ENCODE measurements at places on chromosomes 13 and 19.

GRCh38 chr13:41681587-41681986, 224.2 kb downstream of the RGCC start:
- DNase-seq: no peak

DNA sequence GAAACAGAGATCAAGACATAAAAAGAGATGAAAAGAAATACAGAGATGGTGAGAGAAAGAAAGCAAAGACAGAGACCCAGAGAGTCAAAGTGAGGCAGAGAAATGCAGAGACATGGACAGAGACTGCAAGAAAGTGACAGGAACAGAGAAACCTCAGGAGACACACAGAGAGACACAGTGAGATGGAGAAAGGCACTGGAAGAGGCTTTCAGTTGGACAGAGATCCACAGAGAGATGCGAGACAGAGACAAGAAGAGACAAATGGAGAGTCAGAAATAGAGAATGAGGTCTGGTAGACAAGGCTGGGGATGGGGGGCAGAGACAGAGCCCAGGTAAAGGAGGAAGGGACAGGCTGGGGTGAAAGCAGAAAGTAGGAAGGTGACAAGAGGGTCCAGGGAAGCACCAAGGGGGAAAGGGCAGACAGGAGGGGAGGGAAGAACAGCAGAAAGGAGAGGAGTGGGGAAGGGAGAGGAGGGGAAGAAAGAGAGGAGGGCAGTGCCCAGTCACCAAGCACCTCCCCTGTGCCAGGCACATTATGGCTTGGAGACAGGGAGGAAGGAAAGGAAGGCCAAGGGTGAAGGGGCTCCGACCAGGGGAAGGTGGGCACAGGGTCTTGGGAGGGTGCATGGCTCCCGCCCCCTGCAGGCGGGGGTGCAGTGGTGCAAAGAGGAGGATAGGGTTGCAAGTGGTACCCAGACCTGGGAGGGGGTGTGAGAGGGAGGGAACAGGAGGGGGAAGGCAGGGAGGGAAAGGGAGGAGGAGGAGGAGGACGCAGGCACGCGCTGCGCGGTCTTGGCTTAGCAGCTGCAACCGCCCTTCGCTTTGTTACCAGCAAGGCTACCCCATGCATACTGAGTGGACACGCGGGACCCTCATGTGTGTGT, 38.4 kb downstream of the DEDD2 start:
- DNase-seq: no peak

DNA sequence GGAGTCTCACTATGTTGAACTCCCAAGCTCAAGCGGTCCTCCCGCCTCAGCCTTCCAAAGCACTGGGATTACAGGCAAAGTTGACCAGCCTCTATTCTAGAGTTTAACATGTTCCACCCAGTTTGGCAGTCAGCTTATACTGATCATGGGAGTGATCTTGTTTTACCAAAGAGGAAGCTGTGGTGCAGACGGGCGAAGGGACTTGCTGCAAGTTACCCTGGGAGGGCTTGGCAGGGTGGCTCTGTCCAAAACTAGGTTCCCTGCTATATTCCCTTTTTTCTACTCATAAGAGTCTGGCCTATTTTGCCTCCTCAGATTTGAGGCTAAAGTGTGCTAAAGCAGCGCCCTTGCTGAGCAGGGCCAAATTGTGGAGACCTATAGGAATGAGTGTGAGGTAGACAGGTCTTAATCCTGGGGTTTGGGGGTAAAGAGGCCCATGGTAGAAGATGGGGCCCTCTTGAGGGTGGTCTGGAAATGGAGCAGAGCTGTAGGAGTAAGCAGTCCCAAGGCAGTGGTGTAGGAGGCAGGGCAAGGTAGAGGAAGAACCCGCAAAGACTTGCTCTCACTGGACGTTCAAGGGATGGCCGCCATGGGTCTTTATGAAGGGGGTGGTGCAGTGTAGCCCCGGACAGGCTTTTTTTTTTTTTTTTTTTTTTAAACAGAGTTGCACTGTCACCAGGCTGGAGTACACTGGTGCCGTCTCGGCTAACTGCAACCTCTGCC, 3.3 kb downstream of the RPS19 start:
- DNase-seq: no peak

DNA sequence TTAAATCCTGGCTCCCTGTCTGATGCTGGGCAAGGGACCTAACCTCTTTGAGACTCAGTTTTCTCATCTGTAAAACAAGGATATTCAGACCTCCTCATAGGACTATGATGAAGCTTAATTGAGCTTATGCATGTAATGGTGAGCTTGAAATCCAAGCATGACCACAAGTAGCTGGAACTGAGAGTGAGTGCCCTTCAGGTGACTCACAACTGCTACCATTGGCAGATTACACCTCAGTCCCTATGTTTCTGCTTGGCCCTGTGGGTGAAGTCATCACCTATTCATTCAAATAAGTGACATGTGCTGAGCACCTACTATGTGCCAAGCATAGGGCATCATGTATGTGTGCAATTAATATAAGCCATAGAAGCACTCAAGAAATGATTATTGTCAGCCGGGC, 25.7 kb downstream of the NOVA2 start:
- no peak for DNase-seq

DNA sequence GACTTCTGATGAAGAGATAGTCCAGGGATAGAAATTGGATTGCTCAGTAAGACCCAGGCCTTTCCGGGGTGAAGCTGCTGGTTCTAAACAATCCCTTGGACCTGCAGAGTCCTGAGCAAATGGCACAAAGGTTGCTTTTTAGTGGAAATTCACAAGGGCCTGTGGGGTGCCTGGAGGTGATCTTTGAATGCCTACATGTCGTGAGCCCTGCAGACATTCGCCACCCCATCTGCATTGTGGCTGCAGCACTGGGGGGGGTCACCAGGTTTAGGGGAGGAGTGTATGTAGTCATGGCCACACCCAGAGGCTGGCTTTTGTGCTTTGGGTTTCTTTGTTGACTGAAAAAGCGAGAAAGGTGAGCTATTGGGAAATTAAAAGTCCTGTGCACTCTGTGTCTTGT, 41.4 kb downstream of the SLC7A9 start:
- no peak for DNase-seq

GRCh38 chr13:105196052-105196451, 1339.4 kb downstream of the EFNB2 start:
- DNase-seq: no peak

- no peak for DNase-seq
Observed at GRCh38 chr13:114080739-114081561, 51.5 kb downstream of the RASA3 start.

DNA sequence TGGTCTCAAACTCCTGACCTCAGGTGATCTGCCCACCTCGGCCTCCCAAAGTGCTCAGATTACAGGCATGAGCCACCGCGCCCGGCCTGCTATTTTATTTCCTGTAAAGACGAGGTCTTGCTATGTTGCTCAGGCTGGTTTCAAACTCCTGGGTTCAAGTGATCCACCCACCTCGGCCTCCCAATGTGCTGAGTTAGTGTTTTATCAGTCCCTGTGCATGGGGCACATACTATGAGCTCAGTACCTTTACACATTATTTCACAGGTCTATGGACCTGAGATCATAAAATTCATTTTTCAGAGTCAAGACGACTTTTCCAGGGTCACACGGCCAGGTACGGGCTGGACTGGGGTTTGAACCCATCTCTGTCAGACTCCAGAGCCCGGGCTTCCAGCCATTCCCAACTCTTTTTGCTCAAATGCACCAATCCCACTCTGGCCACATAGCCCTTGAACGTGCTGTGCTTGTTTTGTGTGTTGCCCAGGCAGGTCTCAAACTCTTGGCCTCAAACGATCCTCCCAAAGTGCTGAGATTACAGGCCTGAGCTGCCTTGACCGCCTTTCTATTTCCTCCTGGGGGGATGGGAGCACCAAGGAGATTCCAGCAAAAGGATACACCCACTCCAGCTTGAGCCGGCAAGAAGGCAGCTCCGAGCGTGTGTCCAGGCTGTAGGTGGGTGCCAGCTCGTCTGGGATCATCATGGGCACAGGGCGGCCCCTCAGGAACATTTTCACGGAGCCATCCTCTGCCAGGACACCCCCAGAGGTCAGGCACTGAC, 1.1 kb downstream of the EML2 start:
- DNase-seq: peak; percentile 44

DNA sequence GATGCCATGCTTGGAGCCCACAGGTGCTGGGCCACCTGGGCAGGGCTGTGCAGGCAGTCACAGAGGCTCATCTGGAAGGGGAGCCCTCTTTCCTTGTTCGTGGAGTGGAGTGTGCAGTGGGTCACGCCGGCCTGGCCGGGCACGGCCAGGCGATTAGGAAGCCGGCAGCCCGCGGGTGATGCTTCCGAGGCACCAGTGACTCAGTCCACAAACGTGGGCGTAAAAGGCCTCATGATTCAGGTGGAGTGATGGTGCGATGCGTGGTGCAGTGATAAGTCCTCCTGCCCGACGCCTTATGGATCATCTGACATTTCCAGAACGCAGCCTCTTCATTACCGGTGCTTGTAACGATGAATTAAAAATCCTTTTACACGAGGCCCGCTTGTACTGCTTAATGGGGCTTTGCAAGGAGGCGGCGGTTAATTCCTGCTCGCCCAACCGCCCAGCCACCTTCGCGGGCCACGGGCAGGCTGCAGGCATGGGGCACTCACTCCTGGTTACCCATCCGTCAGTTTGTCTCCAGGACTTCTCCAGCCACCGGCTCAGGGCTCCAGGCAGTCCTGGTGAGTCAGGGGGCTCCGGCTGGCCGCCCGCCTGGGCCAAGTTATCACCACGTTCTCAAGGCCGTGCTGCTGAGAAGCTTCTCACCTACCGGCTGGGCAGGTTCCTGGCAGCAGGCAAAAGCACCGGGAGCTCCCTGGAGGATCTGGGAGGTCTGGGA, 172.4 kb downstream of the KDM4B start:
- no peak for DNase-seq

GRCh38 chr13:74047931-74048600, 86.1 kb downstream of the KLF12 start:
- peak; percentile 87 for DNase-seq

DNA sequence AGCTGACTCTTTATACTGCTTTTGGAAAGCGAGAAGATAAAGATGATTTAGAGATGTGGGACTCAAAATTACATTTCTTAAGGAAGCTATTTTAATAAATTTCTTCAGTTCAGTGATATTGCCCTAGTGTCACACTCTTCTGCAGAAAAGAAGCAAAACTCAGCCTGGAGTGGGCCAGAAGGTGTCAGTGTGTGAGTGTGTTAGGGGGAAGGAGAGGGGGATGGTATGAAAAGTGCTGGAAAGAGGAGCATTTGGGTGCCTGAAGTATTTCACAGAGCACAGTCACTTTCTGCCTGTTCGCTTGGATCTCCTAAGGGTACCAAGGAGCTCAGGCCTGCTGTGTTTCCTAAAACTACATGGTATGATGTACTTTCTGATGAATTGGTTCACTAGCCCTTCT, 84.5 kb upstream of the FRY start:
- no peak for DNase-seq

GRCh38 chr13:43611281-43612273, 175.2 kb downstream of the ENOX1 start:
- no peak for DNase-seq

DNA sequence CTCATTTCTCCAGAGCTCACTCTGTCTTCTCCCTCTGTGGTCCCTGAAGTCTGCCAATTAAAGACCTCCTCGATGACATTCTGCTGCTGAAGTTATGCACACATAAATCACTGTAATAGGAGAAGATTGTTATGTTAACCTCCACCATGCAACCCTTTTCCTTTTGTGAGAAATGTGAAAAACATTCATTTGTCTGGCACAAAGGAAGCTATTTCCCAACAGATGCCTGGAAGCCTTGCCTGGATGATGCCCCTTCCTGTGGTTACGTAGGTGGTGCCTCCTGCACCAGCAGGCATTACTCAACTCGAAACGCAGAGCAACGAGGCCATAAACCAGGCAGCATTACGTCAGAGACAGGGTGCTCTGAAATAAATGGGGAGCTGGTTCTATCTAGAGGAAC, 327.4 kb upstream of the ZNF507 start:
- no peak for DNase-seq
